ENCODE measurements at places on chromosomes 7 and 10. TPM values are rescaled to one million over a fixed set of nuclear protein-coding genes. Genes with fewer than 3 reads are reported as not detected.

IGF2BP3 gene
- 59.5 TPM for polyA plus RNA-seq

CUX1 gene
- 85.8 TPM for polyA plus RNA-seq

AMPH gene
- 14.8 TPM for polyA plus RNA-seq

SUFU gene
- polyA plus RNA-seq, result 32.0 TPM

- DNase-seq, result no peak
Observed at GRCh38 chr10:112484399-112484798, 37.4 kb downstream of the VTI1A start.

- DNase-seq, result no peak
Observed at GRCh38 chr10:111137587-111137986, 60.8 kb downstream of the ADRA2A start.

- no peak for DNase-seq
Observed at GRCh38 chr10:109726473-109726872, 196.8 kb downstream of the XPNPEP1 start.

GRCh38 chr7:72706521-72706920 lies 121.5 kb downstream of the TYW1B start:
- no peak for DNase-seq

GRCh38 chr7:69868921-69869320 lies 270.6 kb downstream of the AUTS2 start:
- DNase-seq, result no peak

GRCh38 chr10:89367529-89367928 lies 10.3 kb upstream of the IFIT1B start:
- no peak for DNase-seq

- no peak for DNase-seq
Observed at GRCh38 chr7:28181416-28181815, 821 bp upstream of the JAZF1 start.

DNA sequence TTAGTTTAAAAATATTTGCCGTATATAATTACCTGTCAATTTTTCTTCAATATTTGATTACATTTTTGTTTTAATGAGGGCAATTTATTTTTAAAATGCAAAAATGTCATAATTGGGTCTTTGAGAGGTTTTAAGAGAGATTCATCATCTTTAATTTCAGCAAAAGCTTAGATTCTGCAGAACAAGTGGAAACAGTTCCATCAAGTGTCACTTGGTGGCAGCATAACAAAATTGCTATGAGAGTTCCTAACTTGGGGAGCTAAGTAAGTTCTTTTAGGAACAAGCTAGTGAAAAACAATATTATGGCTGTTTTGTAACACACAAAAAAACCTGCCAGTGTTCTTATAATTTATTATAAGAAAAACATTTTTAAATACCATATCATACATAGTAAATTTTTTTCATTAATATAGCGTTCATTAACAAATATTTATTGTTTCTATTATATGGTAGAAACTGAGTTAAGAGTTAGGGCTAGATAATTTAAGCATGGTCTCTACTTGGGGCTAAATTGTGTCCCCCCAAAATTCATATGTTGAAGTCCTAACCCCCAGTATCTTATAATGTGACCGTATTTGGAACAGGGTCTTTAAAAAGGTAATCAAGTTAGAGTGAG lies 155.2 kb downstream of the MAGI2 start:
- no peak for DNase-seq

DNA sequence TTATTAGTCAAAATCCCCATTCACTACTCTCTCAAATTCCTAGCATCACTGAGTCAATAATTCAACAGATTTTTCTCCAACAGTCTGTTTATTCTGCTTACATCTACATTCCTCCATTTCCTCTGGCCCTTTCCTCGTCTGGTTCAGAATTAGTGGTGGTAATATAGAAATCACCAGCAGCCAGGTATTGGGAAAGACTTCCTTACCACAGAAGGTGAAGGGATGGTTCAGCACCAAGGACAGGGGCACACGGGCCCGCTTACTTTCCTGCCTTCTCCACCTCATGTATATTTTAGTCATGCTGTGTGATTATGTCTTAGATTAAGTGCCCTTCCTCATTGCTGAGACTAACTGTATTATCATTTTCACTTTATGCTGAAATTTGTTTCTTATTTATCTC lies 70.4 kb upstream of the APBB1IP start:
- peak; percentile 42 for DNase-seq

- no peak for DNase-seq
Observed at GRCh38 chr7:148979827-148980226, 48.5 kb downstream of the PDIA4 start.

GRCh38 chr10:12872577-12872976 lies 128.9 kb downstream of the CCDC3 start:
- DNase-seq, result no peak

DNA sequence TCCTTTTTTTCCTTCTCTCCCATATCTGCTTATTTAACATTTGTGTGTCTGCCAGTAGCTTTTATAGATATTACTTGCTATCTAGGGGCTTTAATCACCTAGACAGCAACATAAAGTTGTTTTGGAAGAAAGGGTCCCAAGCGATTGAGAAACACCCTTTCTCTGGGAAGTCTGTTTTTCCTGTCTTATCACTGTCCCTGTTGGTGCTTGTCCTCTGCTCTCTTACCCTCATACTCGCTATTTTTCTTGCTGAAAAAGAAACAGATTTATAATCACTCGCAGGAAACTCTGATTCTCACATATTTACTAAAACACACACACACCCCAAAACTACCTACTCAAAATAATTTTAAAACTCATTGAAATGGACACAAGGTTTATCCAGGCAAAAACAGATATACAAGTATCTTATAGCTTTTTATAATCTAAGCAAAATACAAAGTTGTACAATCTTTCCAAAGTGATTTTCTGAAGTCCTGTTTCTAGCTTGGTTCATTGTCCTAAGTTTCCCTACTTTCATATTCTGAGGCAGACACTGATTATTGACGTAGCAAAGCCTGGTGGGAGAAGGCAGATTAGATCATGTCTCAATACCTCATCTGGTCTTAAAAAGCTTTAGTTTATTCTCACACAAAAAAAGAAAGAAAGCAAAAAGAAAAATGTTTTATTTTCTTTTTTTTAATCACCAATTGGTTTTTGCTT lies 157.3 kb downstream of the CACNA2D1 start:
- DNase-seq, result no peak

Measured in left renal cortex interstitium (tissue), 4 donors.